ENCODE measurements at places on chromosomes 2 and 18.

GRCh38 chr2:104420953-104421352 is 433.0 kb upstream of the POU3F3 start:
- no peak for DNase-seq

DNA sequence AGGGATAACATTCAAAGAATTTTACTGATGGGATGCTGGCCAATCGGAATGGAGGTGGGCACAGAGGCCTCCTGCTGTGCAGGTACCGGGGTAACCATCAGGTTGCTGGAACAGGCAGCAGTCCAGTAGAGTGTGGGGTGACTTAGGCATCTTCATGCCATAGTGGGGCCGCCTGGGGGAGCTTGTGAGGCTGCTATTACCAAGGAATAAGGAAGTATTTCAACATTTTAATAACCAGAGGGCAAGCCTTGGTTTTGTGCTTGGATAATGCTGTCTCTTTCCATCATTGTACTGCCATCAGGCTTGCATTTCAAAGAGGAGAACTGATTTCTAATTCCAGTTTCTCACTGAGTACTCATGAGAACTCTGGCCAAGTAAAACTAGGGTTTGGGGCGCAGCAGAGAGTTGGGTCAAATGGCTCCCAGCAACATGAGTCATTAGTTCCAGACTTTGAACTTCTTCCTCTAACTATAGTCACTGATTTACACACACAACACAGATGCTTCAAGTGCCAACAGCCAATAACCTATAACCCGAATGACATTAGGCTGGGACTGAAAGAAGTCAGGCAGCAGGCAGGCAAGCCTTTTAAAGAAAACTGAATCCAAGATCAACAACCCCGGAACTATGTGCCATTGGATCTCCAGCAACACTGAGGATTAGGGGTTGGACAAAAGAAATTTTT is 56.1 kb upstream of the FHL2 start:
- DNase-seq = peak; percentile 4

DNA sequence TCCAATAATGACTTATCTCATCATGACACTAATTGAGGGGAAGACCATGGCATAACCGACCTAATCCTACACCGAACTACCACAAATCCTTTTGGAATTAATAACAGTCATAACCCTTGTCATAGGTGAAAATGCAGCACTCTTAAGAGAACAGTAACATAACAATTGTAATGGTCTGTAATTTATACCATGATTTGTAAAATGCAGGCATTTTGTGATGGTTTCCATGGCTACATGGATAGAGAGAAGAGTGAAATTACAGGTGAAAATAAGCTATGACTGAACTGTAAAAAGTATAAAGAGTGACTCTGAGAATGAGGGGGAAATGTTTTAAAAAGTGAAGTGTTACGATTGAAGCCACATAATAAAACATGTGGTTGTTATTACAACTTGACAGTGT is 494.1 kb upstream of the SLC39A10 start:
- DNase-seq = no peak

DNA sequence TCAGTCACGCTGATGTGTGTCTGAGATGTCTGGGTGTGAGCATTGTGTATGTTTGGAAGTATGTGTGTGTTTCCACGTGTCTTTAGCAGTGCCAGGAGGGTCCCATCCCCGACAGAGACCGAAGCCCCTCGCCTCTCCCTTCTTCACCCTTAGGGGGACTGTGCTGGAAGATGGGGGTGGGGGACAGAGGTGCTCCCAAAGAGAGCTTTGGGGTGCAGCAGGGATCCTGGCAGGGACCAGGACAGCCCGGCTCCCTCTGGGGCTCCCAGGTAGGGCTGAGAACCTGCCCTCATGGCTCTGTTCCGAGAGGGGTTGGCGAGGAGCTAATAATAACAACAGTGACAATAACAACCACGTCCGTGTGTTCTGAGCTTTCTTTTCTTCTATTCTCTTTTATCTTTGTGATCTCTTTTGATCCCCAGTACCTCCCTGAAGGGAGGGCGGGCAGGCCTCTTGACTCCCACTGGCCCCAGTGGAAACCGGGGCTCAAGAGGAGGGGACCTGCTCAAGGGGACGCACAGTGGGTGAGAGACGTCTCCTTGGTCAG is 57.6 kb downstream of the SMAD7 start:
- no peak for DNase-seq

- DNase-seq = no peak
Measured at GRCh38 chr2:150125708-150126107, 361.8 kb downstream of the RND3 start.

DNA sequence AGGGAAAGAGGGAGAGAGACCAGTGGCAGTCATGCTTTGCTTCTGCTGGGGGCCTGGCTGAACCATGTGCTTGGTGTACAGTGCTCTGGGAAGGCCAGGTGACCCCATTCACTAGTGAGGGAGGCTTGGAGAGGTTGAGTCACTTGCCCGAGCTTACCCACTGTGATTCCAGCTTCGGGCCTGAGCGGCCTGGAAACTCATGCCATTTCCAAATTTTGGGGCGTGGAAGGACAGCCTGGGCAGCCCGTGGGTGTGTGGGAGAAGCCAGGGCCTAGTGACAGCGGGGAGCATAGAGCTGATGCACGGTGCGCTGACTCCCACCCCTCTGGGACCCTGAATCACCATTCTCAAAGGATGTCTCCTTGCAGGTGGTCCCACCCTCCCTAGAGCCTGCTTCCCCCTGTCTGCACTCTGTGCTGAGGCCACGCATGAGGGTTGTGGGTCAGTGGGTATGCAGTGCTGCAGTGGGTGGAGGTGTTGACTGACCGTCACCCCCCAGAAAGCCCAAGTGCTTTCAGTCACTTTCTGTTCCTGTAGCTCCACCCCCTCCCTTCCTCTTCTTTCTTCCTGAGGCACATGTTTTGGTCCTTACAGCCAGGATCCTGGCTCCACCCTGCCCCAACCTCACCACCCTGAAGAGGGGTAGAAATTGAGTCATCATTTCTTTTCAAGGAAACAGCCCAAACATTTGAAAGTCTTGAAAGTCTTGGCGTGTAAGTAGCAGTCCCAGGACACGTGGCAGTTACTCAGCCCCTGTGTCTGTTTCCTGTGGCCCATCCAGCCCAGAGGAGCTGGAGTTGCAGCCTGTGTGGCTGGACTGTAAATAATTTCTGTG is 69.3 kb upstream of the MCFD2 start:
- peak; percentile 74 for DNase-seq

GRCh38 chr2:151007365-151007764 is 254.3 kb downstream of the RBM43 start:
- DNase-seq = no peak

DNA sequence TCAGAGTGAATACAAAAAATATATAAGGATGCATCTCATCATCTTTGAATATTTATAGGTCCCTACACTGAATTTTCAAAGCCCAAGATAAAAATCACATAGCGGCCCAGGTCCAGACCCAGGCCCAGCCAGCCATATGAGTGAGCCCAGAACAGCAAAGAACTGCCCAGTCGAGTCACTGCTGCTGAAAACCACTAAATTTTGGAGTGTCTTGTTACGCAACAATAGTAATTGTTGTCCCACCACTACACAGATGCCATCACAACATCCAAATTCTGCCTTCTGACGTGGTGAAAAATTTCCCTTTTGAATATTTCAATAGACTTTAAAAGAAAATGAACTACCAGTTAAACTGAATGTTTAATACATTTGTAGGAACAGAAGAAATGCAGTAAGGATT is 5.7 kb downstream of the C18orf32 start:
- no peak for DNase-seq

GRCh38 chr18:8972116-8972515 is 130.4 kb upstream of the NDUFV2 start:
- DNase-seq = no peak

GRCh38 chr2:96145036-96145847 is at the start of gene DUSP2:
DUSP2 (minus strand) TSS chr2:96145440; CDS start chr2:96145354, 86 bp downstream.
- peak; percentile 85 for DNase-seq

DNA sequence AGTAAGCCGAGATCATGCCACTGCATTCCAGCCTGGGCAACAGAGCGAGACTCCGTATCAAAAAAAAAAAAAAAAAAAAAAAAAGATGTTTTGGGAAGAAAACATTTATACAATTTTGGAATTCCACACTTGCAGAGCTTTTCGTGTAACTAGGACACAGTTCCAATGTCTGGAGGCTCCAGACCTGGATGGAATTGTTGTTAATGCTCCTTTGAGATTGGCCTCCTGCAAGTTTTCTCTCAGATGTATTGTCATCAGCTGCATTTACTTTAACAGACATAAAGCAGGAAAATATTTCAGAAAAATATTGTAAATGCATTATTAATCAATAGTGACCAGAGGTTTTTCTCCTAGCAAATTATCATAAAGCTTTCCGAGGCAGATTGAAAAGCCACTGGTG is 124.1 kb downstream of the RBM43 start:
- DNase-seq = no peak

GRCh38 chr18:55853268-55853667 is 265.3 kb upstream of the TCF4 start:
- DNase-seq = no peak

- DNase-seq = no peak
Measured at GRCh38 chr2:37766106-37766505, 94.7 kb upstream of the CDC42EP3 start.

- DNase-seq = no peak
Measured at GRCh38 chr18:30455741-30456140, 586.8 kb downstream of the DSC3 start.

DNA sequence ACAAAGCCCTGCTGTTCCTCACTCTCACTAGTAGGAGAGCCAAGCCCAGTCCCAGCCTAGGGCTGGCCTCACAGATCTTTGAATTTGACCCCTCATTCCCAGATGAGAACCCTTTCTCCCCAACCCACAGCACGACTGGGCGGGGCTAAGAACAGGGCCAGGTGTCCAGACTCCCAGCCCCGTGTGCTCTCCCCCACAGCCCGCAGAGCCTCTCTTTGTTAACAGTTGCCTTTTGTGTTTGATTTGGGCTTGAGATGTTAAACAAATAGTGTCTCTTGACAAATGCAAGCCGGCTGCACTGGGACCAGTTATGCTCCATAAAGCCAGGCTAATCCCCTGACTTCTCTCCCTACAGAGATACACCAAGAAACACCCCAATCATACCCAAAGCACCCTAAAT is 4.7 kb upstream of the KCNK3 start:
- no peak for DNase-seq

- DNase-seq = no peak
Measured at GRCh38 chr2:240713071-240713927, 21.6 kb downstream of the AQP12A start.

DNA sequence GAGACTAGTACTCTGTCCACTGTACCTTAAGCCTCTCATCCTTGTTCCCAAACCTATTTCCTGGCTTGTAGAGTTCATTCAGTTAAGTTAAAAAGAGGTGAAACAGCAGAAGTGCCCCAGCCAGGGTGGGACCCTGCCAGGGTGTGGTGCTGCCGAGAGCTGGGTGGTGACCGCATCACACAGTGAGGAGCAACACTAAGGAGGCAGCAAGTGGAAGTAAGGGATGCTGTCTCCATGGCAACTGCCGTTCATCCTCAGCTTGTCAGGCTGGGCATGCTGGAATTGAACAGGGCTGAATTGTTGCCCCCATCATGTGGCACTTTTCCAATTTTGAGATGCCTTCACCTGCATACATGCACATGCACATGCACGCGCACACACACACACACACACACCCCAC is 77.0 kb downstream of the VSNL1 start:
- DNase-seq = no peak

GRCh38 chr2:72271766-72272641 is 124.3 kb upstream of the CYP26B1 start:
- DNase-seq = no peak

DNA sequence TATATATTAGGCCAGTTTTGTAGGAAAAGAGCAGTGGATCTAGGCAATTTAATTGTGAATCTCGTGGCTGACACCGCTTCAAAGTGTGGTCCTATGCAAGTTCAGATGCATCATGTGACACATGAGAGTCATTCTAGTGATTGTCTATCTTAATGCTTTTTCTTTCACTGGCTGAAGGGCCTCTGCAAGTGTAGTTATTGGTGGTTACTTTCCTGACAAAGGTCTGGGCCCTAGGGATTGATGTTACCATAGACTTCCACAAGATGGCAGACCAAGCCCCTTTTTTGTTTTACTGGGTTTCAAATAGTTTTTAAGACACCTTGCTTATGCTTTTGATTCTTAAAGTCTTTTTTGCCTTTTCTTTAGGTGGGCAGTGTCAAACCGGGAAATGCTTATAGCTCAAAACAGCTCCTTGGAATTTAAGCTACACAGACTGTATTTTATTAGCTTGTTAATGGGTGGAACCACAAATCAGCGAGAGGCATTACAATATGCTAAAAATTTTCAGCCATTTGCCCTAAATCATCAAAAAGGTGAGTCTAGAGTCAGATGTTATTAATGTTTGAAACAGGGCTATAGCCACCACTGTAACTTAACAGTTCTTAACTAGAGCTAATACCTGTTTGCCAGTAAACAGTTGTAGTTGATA is 25.9 kb downstream of the CD8A start:
- peak; percentile 69 for DNase-seq

DNA sequence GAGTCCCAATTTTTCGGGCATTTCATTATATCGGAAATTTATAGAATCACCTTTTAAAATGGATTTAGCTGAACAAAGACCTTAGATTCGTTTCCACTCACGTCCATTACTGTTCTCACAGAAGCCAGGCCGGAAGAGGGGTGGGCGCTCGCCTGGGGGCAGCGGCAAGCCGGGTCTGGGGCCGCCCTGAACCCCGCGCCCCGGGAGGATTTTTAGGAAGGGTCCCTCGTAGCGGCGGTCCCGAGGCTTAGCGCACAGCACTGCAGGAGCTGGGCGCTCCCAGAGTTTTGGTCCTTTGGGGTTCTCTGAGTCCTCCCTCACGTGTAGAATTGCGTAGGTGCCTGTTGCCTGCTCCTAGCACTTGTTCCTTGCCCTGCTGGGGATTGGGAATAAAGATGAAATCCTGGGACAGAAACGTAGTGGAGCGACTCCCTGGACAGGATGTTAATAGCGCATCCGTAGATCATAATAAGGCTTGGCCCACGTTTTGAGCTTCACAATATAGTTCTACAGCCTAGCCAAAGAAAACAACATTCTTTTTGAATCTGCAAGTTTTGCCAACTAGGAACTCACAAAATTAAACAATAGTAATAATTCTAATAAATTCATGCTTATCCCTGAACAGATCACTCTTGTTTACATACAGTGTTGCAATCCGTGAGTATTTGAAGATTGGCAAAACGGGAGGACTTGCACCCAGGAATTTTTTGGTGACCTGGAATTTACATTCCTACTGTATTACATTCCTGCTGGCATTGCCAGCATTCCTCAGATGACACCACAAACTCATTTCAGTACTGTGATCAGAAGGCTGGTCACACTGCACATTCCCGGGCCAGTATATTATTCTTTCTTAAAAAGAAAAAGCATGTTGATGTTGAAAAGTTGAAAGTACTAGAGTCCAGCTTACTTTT is 875 bp downstream of the C18orf63 start:
- no peak for DNase-seq

All from CD4-positive, alpha-beta T cell treated with Interleukin-15 for 4 hours (primary cell).